Activated T-cell treated with anti-CD3 and anti-CD28 coated beads, Interleukin-2, amount 50 U/mL, for 4 hours (primary cell): ENCODE measurements at places on chromosomes 1 and 21.

GRCh38 chr1:42731585-42731984, 8.5 kb downstream of the CLDN19 start:
- DNase-seq = no peak

DNA sequence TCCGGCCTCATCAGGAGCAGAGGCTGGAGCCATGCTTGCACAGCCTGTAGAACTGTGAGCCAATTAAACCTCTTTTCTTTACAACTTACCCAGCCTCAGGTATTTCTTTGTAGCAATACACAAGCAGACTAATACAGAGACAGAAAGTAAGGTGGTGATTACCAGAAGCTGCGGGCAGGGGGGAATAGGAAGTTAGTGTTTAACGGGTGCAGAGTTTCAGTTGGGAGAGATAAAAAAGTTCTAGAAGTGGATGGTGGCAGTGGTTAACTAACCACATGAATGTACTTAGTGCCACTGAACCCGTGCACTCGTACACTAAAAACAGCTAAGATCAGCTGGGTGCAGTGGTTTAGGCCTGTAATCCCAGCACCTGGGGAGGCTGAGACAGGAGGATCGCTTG, 80.4 kb upstream of the TARDBP start:
- no peak for DNase-seq

- no peak for DNase-seq
Observed at GRCh38 chr1:224472806-224473205, 38.2 kb upstream of the WDR26 start.

DNA sequence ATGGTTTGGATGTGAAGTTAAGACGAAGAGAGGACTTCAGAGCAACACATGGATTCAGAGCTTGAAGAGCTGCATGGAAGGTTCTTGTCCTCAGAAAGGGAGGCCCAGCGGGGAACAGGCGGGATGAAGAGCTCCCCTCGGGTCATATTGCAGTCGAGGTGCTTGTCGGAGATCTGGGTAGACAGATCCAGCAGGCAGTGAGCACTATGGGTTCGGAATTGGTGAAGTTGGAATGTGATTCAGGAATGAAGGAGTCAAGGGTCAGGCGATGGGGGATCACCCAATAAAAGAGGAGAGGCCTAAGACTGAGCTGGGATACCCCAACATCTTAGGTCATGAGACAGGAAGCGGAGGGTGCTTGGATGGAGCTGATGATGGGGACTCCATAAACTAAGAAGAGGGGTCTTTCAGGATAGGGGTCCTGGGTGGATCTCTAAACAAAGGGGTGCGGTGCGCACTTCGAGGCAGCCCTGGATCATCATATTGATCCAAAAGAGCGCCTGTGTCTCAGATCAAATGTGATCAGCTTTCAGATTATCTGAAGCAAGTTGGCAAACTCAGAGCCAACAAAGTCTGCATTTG, 176.3 kb upstream of the VAMP3 start:
- no peak for DNase-seq

GRCh38 chr1:23456226-23456625, 27.8 kb downstream of the ASAP3 start:
- DNase-seq = no peak

DNA sequence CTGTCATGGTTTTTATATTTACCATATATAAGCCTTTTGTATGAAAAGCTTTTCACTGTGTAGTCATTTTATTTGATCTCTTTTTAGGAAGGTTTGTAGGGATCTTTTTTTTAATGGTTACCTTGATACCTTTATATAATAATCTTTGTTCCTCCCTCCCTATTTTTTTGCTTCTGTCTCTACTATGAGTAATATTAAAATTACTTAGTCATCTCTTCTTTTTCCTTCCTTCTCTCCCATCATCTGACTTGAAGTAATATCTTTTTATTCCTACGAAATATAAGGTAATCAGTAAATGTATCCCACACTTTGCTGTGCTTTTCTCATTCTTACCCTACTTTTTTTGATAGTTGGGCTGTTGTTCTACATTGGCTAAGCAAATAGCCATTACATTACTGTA, 161.4 kb downstream of the MAGI3 start:
- DNase-seq = no peak

DNA sequence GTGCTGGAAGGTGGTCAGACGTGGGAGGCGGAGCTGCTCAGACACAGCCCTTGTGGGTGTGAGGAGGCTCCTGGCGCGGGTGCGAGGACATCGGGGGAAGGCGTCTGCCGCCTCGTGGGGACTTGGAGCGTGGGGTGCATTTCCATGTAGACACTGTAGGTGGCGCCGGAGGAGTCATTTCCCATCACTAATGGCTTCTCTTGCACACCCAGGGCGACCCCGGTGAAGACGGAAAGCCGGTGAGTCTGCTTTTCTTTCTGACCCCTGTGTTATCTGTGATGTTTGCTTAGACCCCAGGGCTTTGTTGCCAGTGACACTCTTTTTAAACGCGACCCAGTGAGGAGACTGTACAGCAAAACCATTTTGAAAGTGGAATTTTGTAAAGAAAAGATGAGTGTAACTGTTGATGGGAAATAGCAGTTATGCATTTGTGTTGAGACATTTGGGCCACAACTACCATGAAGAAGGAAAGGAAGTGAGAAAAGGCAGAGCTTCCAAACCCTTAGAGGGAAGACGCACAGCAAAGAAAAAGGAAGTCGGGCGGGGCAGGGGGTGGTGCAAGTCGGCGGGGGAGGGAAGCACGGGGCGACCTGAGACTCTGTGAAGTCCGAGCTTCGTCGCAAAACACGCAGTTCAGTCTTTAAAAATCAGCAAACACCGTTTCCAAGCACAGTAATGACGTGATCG, 64.0 kb downstream of the SLC19A1 start:
- DNase-seq = peak; percentile 80

DNA sequence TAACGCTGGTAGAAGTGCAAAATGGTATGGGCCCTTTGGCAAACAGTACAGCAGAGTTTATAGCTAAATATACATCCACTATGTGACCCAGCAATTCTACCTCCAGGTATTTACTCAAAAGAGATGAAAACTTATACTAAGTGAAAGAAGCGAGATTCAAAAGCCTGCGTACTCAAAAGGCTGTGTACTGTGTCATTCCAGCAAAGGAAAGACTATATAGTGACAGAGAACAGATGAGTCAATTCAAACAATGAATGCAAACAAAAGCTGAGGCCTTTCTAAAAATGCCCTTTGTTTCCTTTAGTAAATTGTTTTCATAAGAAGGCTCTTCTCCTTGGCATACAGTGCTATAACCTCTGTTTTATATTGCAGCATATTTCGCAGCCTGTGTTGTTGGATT, 268.8 kb upstream of the CSF3R start:
- no peak for DNase-seq

DNA sequence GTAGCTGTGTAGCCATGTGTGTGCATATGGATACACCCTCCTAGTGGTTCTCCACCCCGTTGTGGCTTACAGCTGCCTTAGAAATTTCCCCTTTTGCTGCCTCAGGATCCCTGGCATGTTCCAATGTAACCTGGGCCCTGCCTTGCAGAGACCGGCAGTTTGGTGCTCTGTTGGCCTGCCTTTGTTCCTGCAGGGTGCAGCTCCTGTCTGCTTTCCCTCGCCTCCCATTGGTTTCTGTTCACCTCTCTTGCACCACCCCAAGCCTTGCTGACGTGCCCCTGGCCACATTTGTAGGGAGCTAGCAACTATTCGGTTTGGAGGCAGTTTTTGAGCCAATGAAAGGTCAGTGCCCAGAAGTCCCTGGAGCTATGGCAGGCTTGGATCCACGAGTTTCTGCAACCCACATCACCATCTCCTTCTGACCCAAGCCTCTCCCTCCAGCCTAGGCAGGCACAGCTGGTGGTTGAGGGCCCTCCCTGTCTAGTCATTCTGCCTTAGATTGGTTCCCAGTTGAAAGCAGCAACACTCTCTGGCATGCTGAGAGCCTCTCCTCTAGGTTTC, 54.9 kb downstream of the MAB21L3 start:
- DNase-seq = no peak

GRCh38 chr21:43331962-43332828, 94.7 kb downstream of the SIK1 start:
- DNase-seq = no peak

GRCh38 chr1:26684763-26685508, 10.9 kb upstream of the ARID1A start:
- no peak for DNase-seq
